ENCODE measurements at places on chromosomes 4 and X.

- no peak for DNase-seq
Measured at GRCh38 chr4:67256388-67257043, 288.8 kb downstream of the CENPC start.

DNA sequence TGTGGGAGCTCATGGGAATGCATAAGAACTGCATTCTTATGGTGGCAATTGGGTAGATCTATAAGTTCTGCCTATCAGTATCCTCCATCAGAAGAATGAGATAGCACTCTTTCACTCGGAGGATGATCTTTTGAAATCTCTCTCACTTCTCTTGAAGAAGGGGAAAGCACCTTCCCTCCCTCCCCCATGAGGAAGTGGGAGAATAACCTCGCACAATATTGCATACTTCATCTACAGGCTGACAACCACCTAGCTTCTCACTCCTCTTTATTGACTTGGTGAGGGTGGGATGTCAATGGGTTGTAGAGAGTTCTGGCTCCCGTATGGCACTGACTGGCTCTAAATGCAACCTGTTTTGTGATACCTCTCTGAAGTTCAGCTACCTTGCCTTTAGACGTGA is 146.7 kb upstream of the SPOCK3 start:
- no peak for DNase-seq

DNA sequence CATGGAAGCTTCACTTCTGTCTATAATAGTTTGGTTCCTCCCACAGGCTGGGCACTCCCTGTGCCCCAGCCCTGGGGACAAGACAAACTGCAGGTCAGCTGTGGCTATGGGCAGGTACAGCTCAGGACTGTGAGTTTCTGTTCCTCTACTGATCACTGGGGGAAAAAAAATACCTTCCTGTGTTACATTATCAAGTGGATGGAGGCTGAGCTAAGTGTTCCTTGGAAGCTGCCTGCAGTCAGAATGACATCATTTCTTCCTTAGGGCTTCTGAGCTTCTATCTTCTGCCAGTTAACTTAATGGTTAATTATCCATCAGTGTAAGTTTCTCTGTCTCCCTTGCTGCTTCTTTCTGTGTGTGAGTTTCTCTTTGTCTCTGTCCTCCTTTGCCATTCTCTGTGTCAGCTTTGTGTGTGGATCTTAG is 4.6 kb downstream of the RAB33A start:
- no peak for DNase-seq

GRCh38 chr4:166670341-166670740 is 564.0 kb downstream of the SPOCK3 start:
- no peak for DNase-seq

DNA sequence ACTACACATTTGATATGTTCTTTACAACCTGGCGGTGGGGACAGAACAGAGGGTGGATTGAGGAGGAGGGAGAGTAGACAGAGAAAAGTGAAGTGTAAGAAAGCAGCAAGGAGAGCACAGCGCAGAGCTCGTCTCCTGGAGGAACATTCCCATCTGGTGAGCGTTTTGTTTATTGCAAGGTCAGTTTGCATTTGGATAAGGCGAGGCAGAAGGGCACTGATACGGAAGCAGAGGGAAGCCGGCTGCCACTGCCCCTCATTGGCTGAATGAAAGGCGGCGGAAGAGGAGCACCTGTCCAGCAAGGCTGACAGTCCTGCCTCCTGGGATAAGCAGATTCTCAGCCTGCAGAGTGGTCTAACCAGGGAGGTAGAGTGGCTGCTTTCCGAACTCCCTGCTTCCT is 83.2 kb downstream of the GPR143 start:
- DNase-seq, result no peak

GRCh38 chr4:145178740-145179280 is 1.6 kb downstream of the OTUD4 start:
- peak; percentile 17 for DNase-seq

GRCh38 chrX:9862953-9863352 is 76.7 kb downstream of the SHROOM2 start:
- no peak for DNase-seq

GRCh38 chrX:15913146-15913545 is 58.5 kb upstream of the AP1S2 start:
- DNase-seq, result no peak

GRCh38 chr4:833156-833555 is 7.2 kb upstream of the CPLX1 start:
- DNase-seq, result peak; percentile 29

Measured in activated naive CD4-positive, alpha-beta T cell treated with Interleukin-2 at 50 U/mL for 16 hours (primary cell).